ENCODE measurements at places on chromosomes 11 and 22.
A peak's percentile ranks its signal among the peaks of the same experiment; 100 is the strongest.

DNA sequence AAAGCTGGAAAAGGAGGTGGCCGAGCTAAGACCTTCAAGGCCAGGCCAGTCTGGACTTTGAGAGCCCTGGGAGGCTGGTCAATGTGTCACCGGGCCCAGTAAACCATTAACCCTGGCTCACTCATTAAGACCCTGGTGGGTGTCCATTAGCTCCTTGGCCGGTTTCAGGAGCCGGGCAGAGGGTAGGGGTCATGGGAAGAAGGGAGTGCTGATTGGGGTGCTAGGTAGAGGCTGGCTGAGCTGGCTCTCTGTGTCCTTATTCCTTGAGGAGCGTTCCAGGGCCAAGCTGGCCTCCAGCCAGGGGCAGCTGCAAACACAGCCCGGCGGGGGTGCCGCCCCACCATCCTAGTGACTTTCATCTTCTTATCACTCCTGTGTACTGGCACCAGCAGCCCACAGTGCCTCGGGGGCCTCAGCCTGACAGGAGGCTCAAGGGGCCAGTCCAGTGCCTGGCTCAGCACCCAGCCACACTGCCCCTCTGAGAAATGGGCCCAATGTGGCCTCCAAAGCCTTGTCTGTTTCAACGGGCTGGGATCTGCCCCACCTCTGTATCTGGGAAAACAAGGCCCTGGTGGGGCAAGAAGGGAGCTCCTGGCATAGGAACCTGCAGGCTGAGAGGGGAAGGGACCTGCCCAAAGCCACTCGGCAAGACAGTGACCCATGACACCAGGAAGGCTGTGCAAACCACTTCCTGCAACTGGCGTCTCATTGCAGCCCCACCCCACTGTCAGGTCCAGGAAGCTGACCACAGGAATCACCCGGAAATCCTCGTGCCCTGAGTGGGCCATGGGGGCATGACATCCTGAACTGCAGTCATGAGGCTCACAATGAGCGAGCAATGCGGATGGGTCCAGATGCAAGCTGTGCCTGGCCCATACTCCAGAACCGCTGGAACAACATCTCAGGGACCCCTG is 15.1 kb upstream of the RGL4 start:
- DNase-seq, result no peak

- DNase-seq, result no peak
Measured at GRCh38 chr11:82003671-82004515, 729.8 kb downstream of the FAM181B start.

- no peak for DNase-seq
Measured at GRCh38 chr22:30990690-30991089, 21.6 kb downstream of the TUG1 start.

GRCh38 chr11:64373598-64373974 is 14.6 kb downstream of the RPS6KA4 start:
- no peak for DNase-seq

DNA sequence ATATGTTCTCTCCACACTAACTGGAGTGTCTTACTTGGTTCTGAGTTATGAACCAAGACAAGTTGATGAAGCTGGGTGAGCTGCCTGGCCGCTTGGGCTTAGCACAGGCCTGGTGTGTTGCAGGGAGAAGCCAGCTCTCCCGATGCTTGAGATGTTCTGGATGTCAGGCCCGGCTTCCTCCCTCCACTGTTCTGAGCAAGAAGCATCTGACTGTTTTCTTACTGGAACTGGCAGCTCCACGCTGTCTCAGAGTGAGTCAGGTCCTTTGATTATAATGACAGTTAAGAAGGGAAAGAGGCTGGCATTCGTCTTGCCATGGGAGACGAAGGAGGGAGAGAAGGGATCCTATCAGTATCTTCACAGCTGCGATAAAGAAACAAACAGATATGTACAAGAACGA is 46.5 kb upstream of the CRTAM start:
- DNase-seq, result no peak

DNA sequence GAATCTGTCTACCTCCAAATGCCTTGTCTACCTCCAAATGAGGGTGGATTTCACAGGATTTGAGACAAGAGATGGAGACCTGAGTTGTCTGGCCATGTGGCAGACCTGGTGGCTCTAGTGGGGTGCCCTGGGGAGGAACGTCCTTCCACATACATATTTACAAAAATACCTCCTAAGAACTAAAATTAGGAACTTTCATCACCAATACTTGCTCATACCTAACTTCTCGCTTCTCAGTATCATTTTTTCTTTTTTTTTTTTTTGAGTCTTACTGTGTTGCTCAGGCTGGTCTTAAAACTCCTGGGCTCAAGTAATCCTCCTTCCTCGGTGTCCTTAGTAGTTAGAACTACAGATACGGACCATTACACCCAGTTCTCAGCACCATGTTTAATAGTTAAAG is 117.9 kb downstream of the MED15 start:
- DNase-seq, result no peak

DNA sequence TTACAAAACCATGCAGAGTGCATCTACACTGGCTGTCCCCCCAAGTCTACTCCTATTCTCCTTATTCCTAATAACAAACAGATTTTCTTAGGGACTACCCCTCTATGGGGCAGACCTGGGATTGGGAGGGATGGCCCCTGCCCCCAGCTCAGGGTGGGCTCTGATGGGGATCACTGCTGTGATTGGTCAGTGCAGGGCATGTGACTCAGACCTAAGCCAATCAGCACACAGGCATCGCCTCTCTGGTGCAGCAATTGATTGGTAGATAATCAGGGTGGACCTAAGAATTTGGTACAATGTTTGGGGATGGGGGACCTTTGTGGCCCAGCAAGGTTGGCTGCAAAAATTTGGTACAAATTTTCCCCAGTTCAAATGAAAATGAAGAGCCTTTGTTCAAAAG is 57.2 kb upstream of the SHANK2 start:
- DNase-seq, result no peak

DNA sequence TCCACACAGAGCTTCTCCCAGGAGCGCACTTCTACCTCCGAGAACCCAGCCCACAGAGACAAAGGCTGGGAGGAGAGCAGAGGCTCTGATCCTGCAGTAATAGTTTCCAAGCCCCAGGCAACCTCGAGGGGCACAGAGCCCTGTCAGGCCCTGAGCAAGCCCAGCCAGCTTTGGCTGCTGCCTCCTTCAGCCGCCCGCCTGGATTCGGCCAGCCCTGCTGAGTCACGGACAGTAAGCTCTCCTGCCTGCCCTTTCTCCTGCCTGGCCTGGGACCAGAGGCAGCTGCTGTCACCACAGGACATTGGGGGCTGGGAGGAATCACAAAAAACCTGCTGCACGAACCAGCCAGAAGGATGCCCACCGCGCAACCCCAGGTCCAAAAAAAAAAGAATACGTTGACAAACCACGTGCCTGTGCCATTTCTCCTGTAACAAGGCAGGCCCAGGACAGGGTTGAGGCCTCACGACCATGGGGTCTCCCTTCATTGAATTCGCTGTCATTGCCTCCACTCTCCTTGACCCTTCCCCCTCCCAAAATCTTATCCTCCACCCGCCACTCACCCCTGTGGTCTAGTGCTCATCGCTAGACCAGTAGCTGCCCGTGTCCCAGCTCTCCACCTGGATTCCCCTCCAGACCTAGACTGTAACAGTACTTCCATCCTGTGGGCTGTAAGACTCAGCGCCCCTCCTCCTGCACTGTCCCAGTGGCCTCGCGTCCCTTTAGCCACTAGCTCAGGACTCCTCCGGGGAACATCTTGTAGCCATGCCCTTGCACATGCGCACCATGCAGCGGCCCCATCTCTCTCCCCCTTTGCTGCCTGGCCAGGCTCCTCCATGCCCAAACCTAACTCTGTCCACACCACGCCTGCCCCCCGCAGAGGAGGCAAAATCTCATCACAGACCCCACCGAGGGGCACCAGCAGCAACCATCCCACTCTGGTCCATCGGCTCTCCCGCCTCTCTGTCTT is 7.4 kb upstream of the SLC22A12 start:
- DNase-seq, result no peak

DNA sequence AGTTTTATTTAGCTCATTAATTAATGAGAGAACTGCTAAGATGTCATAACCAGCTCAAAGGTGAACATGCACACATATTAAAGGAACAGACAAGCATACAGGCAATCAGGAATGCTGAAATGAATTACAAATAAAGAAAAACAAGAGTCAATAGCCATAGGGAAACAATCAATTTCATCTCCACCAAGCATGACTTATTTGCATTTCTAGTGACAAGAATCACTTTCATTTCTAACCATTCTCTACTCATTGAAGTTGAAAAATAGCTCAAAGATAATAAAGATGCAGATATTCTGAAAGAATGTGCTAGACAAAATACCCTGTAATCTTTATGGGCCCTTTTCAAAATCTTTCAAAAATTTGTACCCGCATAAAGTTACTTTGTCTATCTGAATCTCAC is 23.2 kb downstream of the ISX start:
- no peak for DNase-seq

GRCh38 chr11:117606790-117607189 is 190.2 kb downstream of the DSCAML1 start:
- DNase-seq, result no peak

DNA sequence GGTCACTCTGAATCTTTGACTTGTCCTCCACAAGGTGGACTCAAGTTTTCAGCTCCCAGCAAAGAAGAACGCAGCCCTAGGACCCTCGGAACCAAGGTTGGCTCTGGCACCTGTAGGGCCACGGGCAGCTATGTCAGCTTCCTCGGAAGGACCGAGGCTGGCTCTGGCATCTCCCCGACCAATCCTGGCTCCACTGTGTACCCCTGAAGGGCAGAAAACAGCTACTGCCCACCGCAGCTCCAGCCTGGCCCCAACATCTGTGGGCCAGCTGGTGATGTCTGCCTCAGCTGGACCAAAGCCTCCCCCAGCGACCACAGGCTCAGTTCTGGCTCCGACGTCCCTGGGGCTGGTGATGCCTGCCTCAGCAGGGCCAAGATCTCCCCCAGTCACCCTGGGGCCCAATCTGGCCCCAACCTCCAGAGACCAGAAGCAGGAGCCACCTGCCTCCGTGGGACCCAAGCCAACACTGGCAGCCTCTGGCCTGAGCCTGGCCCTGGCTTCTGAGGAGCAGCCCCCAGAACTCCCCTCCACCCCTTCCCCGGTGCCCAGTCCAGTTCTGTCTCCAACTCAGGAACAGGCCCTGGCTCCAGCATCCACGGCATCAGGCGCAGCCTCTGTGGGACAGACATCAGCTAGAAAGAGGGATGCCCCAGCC is 2.2 kb downstream of the INPP5J start:
- peak; percentile 68 for DNase-seq

DNA sequence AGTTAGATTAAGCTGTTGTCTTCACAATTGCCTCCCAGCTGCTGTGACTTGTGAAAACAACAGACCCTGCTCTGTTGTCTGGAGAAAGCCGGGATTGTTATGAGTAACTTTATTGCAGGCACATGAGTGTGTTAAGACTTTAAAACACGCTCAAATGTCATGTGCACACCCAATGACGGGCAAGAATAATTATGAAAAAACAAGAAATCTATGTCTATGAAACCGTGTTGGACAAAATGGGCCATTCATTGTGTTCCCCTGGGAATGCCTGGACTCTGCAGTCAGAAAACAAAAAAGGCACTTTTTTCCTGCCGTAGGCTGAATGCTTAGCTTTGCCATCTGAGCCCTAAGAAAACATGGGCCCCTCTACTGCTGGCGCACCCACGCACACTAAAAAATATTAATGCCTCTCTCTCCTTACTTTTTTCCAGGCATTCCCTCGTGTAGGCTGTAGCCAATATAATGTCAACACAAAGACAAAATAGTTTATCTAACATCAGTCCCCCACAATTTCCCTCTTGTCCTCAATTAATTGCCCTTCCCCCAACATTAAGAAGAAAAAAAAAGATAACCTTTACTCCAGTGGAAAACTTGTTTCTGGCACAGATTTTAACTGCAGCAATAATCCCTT is 207.9 kb downstream of the SOX6 start:
- DNase-seq, result no peak

DNA sequence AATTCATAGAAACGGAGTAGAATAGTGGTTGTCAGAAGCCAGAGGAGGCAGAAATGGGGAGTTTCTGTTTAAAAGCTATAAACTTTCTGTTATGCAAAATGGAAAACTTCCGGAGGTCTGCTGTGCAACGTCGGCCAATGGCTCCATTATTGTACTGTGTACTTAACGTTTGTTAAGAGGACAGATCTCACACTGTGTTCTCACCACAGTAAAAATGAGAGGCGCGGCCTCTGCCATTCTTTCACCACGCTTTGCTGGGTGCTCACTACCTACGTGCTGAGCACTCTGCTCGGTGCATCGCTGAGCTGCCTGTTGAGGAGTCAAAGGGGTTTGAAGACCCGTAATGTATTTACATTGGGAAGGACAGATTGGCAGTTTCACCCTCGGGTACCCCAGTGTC is 218.8 kb upstream of the B3GAT1 start:
- no peak for DNase-seq

DNA sequence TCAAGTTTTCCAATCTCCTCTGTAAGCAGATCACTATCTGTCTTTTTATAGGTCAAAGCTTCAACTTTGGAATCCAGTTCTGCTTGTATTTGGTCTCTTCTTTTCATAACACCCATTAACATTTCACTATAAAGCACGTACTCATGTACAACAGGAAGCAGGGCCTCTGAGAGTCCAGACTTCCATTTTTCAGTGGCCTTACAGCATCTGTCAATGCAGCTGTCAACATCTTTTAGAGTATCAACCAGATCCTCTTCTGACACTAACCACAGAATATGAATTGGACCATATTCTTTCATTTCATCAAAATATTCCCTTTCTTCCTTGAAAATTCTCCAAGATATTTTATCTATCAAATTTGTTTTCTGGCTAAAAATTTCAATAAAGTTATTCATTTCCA is 24.7 kb upstream of the SLN start:
- no peak for DNase-seq

DNA sequence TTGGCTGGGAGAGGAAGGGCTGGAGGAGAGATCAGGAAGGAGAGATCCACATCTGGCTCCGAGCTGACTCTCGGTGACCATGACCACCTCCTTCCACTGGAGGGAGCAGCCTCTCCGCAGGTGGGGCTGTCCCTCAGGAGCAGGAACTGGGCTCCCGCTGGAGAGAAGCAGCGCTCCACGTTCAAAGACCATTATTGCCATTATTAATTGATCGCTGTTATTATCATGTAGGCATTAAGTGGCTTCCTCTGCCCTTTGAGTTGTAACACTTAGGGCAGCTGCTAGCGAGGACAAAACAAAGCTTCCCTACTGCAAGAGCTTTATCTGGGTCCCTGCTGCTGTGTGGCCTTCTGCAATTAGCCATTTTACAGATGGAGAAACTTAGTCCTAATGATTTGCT is 251.9 kb downstream of the ST3GAL4 start:
- peak; percentile 83 for DNase-seq

GRCh38 chr11:78586452-78587046 is 11.9 kb upstream of the NARS2 start:
- peak; percentile 20 for DNase-seq

- DNase-seq, result no peak
Measured at GRCh38 chr11:43410394-43410793, 51.7 kb downstream of the TTC17 start.

DNA sequence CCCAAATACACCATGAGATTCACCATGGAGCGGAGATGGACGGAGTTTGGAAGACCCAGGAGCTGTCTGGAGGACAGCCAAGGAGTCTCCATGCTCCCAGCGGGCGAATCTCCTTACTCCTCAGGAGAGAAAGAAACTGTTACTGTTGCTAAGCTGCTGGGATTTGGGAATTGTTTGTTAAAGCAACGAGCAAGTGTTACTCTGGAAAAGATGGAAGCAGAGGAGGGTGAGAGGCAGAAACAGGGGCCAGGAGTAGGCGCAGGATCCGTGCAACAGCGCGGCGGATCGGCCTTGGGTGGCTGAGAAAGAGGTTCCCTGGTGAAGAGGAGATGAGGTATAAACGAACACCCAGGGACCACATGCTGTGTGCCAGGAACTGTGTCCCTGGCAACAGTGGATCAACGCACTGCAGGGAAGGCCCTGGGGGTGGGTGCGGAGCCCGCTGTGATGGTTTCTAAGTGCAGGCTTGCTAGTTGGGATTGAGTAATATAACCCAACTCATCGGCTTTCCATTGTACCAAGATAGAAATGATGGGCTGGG is 1436.4 kb downstream of the BRD1 start:
- DNase-seq, result no peak
